ENCODE measurements at places on chromosomes 2 and 18.
A peak's percentile ranks its signal among the peaks of the same experiment; 100 is the strongest.

DNA sequence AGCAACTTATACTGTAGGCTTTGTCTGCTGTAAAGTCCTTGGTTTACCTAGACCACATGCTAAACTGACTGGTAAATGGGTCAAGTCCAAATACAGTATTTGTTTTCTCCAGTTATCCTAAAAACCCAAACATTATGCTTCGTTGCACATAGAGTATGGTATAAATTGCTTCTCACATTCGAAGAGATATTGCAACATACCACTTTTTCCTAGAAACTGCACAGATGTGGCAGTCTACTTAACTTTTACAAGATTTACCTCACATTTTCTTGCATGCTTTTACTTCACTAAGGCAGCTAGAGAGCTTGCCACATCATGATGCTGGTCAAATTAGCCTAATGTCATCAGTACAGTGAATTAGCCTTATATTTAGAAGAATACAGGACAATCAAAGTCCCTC, 66.0 kb upstream of the SCN7A start:
- no peak for DNase-seq

- no peak for DNase-seq
Measured at GRCh38 chr2:178325268-178325667, 125.7 kb downstream of the PRKRA start.

DNA sequence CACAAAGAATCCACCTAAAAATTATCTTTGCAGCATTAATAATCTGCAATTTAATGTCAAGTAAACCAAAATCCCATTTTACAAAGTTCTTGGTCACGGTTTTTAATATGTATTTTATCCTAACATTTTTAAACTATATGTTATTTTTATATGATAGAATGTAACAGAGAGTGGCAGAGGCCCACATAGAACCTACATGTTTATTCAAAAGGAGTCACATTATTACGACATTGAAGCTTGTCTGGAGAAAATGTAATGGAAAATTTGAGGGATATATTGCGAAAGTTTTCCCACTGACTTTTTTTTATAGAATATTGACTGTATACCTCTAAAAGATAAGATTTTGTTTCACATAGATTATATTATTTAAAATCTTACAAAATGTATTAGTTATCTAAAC, 89.7 kb upstream of the COL3A1 start:
- no peak for DNase-seq

DNA sequence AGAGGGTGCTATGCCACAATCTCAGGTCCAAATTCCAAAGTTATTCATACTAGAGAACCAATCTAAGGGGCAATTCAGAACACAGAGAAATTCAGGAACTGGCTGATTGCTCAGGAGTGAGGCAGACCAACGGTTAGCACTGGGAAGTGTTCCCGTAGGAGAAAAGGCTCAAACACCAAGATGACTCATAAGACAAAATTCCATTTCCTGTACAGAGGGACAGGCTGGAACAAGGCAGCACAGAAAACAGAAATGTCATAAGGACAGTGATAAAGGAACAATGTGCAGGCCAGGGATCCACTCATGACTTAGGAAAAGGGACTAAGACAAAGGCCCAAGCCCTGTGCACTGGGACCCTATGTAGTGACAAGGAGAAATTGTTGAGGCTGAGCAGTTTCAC, 54.2 kb downstream of the PDE1A start:
- no peak for DNase-seq

- DNase-seq: no peak
Measured at GRCh38 chr2:29108225-29108624, 7.0 kb upstream of the CLIP4 start.

DNA sequence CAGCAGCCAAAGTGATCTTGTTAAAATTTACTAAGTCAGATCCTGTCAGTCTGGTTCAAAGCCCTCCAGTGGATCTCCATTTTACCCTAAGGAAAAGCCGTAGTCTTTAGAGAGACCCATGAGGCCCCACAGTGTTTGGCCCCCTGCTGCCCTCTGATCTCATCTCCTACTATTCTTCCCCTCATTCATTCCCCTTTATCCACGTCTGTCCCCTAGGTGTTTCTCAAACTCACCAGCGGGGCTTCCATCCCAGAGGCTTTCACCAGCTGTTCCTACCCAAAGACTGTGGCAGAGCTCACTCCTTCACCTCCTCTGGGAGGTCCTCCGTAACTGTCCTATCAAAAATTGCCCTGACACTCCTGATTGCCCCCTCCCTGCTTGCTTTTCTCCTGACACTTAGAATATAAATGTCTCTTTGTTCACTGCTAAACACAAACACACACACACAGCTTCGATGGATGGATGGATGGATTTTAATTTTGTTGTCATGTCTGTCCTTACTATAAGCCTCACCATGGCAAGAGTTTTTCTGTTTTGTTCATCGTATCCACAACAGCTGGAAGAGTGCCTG, 26.1 kb downstream of the LIMS1 start:
- DNase-seq: no peak

- DNase-seq: peak; percentile 66
Measured at GRCh38 chr2:190216829-190217228, 102.8 kb downstream of the HIBCH start.

- no peak for DNase-seq
Measured at GRCh38 chr2:218381916-218382366, at the start of gene SLC11A1. TSS of gene SLC11A1 (plus strand) at chr2:218382273. CDS start at chr2:218382369, 96 bp downstream.

DNA sequence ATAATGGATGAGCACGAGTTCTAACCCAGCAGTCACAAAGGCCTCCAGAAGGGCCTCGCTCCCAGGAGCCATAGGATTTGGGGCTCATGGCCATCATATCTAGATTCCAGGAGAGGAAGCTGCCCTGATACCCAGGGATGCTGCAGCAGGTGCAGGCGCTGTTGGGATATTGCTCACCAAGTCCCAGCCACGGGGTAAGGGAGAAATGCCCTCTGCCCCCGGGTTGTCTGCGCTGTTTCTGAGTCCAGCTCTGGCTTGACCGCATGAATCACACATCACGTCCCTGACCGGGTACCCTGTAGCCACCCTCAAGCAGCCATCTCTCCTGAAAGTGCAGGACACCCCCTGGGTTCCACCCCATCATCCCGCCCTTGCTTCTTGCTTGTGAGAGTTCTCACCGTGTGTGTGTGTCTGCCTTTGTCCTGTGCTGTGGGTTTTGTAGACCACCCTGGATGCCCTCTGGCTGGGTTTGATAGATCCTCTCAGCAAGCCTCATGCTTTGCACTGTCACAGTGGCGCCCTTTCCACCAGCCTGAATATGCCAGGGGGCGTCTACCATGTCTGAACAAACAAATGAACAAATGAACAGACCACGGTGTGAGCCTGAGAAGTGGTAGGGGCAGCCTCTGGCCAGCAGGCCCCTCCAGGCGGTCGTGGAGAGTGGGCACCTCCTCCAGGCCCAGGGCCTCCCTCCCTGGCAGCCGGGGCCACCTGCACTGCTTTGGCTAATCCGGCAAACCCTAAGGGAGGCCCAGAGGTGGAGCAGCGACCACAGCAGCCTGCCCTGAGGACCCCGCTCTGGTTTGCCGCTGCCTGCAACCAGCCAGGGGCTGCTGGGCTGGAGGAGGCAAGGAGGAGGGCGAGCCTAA, 32.1 kb downstream of the ADRA2B start:
- DNase-seq: no peak

- DNase-seq: no peak
Measured at GRCh38 chr18:36593001-36593400, 235.8 kb downstream of the TPGS2 start.

- no peak for DNase-seq
Measured at GRCh38 chr2:7045601-7046590, 128.7 kb downstream of the RNF144A start.
